GM12865 (cell line): ENCODE measurements at places on chromosomes 11 and 22.

DNA sequence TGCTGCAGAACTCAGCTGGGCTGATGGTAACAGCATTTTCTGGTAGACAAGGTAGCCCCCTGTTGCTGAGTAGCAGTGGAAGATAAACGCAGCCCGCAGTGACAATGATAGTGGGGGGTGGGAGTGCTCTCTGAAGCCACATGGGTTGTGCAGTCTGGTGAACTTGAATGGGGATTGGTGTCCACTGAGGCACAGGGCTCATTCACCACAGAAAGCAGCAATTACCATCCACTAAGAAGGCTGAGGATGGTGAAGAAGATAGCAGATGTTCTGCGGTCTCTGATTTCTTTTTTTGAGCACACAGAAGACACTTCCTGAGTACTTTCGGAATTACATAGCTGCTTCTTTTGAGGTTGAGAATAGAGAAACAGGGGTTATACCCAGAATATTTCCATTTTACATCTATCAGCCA is 150.3 kb downstream of the LRRC4C start:
- DNase-seq: peak; percentile 89

DNA sequence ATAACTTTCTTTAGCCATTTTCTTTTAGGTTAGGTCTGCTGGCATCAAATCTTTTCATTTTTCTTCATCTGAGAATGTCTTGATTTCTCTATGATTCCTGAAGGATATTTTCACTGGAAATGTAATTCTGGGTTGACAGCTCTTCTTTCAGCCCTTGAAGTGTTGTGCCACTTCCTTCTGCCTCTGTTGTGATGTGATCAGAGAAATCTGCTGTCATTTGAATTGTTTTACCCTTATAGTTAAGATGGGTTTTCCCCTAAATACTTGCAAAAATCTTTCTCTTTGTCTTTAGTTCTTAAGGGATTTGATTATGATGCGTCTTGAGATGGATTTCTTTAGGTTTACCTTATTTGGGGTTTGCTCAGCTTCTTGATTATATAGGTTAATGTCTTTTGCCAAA is 23.0 kb downstream of the USP47 start:
- DNase-seq: no peak

DNA sequence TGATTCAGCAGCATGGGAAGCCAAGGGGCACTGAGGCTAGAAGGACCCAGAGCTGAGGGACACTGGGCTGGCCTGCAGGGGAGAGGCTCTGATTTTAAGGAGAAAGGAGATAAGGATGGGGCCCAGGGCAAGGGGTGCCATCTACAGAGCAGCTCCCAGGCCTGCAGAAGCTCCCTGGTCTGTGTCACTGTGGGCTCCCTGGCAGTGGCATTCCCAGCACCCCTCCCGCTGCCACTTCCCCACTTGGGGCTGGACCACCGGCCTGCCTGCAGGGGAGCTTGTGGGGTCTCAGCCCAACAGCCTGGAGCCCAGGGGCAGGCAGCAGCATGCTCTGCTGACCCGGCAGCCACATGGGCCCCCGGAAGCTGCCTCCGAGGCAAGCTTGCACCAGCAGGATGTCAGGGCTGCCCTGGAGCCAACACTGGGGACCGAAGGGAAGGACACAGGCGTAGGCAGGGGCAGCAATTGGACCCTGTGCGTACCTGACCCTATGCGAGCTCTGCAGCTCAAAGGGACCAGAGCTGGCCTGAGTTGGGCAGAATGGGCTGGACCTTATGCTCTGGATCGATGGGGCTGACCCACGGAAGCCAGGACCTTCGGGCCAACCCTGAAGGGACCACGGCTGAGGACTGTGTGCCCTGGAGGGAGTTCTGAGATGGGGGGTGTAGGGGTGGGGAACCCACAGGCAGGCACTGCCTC is 35.4 kb upstream of the WNT7B start:
- no peak for DNase-seq

DNA sequence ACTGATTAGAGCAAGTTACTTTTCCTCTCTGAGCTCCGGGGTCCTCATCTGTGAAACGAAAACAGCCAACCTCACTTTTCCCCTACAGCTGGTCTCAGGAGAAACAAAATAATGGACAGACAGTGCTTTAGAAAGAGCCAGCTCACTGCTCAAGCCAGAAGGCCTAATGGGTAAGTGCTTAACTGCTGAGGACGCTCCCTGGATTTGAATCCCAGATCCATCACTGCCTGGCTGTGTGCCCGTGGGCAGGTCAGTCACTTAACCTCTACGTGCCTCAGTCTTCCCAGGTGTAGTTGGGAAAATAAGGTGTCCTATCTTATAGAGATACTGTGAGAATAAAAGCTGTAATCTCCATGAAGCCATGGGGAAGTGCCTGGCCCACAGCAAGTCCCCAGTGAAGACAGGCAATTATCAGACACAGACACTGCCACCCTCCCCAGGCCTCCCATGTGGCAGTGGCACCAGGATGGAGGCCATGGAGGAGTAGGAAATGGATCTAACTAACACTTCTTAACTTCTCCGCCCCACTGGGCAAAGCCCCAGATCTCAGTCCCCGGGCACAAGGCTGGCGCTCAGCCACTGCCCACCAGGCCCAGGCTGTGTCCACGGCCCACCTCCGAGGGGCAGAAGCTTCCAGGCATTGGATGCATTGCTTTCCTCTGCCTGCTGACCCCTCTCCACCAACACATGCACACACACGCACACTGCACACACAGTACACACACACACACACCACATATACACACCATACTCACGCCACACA is 9.2 kb downstream of the TP53I11 start:
- DNase-seq: no peak

GRCh38 chr11:88886796-88887195 is 179.0 kb downstream of the GRM5 start:
- DNase-seq: peak; percentile 67

DNA sequence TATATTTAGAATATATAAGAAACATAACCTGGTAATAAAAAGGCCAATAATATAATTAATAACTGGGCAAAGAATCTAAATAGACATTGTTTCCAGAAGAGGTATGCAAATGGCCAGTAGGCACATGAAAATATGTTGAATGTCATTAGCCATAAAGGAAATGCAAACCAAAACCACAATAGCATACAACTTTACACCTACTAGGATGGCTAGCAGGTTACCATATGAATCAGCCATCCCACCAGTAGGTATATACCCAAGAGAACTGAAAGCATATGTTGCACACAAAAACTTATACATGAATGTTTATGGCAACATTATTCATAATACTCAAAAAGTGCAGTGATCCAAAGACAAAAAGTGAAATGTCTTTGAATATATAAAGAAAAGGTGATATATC is 2.7 kb upstream of the OR2D2 start:
- DNase-seq: peak; percentile 69

GRCh38 chr22:44596396-44597125 is 98.5 kb upstream of the RTL6 start:
- no peak for DNase-seq

- DNase-seq: no peak
Observed at GRCh38 chr22:23088199-23088604, 17.9 kb downstream of the GNAZ start.

DNA sequence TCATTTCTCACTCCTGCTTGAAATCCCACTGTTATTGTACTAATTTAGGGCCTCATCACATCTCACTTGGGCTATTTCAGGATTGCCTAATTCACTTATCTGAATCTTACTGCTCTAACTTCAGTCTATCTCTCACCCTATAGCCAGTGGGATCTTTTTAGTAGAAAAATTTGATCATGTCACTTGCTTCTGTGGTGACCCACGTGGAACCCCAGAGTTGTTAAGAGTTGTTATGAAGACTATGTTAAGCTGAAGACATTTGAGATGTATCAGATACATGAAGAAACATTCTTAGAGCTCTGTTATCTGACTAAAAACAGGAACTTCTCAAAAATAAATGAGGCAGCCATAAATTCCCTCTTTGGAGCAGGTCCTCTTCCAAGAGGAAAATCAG is 1375.6 kb upstream of the TENM4 start:
- DNase-seq: peak; percentile 37

GRCh38 chr11:3204141-3205015 is 14.2 kb downstream of the MRGPRG start:
- DNase-seq: no peak

GRCh38 chr11:74770456-74770855 is 21.8 kb downstream of the RNF169 start:
- peak; percentile 18 for DNase-seq
